Neural progenitor cell (in vitro differentiated cells): ENCODE measurements at places on chromosomes 4 and X. TPM values are rescaled to one million over a fixed set of nuclear protein-coding genes. Genes with fewer than 3 reads are reported as not detected.

DNA sequence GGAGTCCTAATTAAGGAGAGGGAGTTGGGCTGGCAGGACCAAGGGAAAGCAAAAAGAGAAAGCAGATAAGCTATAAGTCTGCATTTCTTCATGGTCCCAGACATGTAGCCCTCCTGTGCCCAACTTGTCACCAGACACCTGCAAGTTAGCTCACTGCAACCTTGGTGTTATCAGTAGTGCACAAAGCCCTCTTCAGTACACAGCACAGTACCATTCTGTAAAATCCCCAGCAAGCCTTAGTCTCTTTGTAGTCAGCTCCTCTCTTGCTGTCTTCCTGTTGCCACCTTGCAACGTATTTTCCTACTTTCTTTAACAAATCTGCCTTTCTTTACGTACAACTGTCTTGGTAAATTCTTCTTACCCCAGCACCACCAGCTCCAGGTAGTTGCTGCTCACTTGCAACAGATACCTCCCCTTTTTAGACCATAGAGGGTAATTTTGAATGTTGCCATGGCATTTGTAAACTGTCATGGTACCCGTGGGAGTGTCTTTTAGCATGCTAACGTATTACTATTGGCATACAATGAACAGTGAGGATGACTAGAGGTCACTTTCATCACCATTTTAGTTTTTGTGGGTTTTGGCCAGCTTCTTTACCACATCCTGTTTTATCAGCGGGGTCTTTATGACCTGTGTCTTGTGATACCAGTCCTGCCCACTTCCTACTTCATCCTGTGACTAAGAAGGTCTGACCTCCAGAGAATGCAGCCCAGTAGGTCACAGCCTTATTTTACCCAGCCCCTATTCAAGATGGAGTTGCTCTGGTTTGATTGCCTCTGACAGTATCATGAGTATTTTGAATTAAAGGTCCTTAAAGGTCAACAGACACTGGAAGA is 28.3 kb upstream of the AP1S2 start:
- H3K4me3 ChIP-seq: no peak overlapping the region
- H3K27me3 ChIP-seq: no peaks in the 10 kb centered on the region
- H3K36me3 ChIP-seq: no peaks in the 10 kb centered on the region
- H3K27ac ChIP-seq: no peak overlapping the region

GRCh38 chrX:79146640-79147390 is 2.3 kb downstream of the GPR174 start:
- no peaks in the 10 kb centered on the region for H3K4me1 ChIP-seq
- no peak overlapping the region for H3K27ac ChIP-seq
- DNase-seq: no peak
- no peaks in the 10 kb centered on the region for H3K36me3 ChIP-seq

DNA sequence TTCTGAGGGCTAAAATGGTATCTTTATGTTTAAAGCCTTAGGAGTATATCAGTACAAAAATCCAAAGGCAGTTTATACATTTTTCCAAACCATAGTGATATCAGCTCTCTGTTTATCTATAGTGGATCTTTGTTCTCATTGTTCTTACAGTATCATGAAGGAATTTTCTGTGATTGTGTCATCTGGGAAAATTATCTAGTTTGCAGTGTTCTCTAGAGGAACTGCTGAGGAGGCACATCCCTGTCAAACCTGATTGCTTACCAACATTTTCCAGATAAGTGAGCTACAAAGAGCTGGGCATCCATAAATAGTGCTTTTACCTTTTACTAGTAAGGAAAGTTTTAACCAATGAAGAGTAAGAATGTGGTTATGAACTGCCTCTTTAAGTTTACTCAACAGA is 44.9 kb upstream of the SLC25A31 start:
- H3K36me3 ChIP-seq: peaks cover 8% of the 10 kb centered on the region
- no peak for DNase-seq
- no peak overlapping the region for H3K4me3 ChIP-seq
- H3K27me3 ChIP-seq: no peaks in the 10 kb centered on the region

- no peak overlapping the region for H3K4me3 ChIP-seq
- peaks cover 3% of the 10 kb centered on the region for H3K4me1 ChIP-seq
- H3K36me3 ChIP-seq: no peaks in the 10 kb centered on the region
- no peak overlapping the region for H3K27ac ChIP-seq
- no peak for DNase-seq
Measured at GRCh38 chr4:14449308-14449707, 553.0 kb upstream of the CPEB2 start.

DNA sequence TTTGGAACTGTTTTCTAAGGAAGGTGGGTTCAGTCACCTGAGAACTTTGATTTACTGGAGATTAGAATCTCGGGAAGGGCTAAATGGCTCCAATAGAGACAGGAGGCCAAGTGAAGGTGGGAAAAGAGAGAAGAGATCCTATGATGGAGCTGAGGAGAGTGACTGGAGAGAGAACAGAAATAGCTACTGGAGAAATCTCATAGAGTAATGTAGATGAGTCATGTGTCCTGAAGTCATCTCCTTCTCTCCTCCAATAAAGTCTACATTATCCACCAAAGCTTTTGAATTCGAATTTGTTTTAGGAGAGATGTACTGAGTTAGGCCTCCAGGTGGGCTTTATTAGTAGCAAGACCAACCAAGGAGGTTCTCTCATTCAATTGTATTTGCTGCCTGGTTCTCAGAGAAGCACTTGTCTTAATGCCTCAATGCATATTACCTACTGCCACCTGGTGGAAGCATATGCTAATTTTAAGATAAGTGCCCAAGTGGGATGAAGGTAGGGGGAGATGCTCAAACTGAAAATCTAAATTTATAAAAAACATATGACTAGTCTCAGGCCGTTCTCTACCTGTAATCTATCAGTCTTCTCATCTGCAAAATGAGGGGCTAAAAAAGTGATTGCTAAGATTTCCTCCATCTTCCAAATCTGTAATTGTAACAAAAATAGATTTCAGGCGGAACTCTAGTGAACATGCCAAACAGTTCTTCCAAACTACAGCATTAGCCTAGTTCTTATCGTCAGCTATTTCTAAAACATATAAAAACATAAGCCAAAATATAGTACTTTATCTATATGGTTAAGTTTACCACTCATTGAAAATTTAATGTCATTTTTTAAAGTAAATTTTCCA is 24.4 kb downstream of the TXK start:
- H3K27me3 ChIP-seq: no peaks in the 10 kb centered on the region
- H3K27ac ChIP-seq: no peak overlapping the region
- no peaks in the 10 kb centered on the region for H3K36me3 ChIP-seq
- DNase-seq: peak; percentile 70

DNA sequence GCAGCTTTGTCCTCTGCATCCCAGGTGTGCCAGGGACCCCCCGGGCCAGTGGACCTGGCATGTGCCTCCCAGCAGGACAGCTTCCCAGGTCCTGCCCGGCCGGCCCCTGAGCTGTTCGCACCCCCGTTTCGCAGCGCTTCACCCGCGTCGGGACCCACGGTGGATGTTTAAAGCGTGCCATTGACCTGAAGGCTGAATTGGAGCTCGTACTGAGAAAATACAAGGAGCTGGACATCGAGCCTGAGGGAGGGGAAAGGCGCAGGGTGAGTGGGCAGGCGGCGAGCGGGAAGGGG is 7.9 kb downstream of the UVSSA start:
- H3K27ac ChIP-seq: no peak overlapping the region
- no peak for DNase-seq
- no peaks in the 10 kb centered on the region for H3K27me3 ChIP-seq
- no peaks in the 10 kb centered on the region for H3K4me1 ChIP-seq

DNA sequence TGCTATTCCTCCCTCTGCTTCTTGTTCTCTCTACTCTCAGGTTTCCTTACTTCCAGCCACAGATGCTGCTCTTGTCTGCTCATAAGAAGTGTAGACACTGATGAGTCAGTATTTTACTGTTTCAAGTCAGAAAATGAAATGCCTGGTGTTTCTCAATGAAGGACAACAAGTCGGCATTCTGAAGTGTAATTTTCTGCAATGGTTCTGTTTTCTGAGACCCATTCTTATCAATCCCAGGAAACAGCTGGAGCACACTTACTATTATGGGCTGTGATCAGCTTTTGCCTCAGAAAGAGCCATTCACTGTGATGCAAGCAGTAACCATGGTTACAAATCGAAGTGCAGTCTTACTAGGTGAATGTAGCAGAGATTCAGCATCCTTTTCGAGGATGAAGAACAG is 42.0 kb downstream of the SLC4A4 start:
- no peaks in the 10 kb centered on the region for H3K27me3 ChIP-seq
- DNase-seq: no peak
- H3K4me3 ChIP-seq: no peak overlapping the region
- no peak overlapping the region for H3K27ac ChIP-seq
- H3K4me1 ChIP-seq: no peaks in the 10 kb centered on the region
- no peaks in the 10 kb centered on the region for H3K36me3 ChIP-seq

DNA sequence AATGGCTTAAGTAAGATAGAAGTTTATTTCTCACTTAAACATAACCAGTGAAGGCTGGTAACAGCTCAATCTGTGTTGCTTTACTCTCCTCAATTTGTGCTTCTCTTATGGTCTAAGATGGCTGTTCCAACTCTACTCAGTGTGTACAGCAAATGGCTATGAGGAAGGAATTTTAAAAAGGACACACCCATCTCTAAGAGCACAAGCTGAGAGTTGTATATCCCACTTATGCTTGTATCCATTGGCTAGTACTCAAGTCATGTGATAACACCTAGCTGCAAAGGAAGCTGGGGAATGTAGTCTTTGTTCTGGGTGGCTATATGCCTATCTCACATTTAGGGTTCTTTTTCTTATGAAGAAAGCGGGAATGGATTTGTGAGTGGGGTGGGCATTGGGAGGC is 63.3 kb downstream of the GPAT3 start:
- DNase-seq: no peak
- H3K27ac ChIP-seq: no peak overlapping the region
- H3K4me3 ChIP-seq: no peak overlapping the region
- no peaks in the 10 kb centered on the region for H3K36me3 ChIP-seq
- no peaks in the 10 kb centered on the region for H3K4me1 ChIP-seq

- H3K4me3 ChIP-seq: no peak overlapping the region
- peaks cover 4% of the 10 kb centered on the region for H3K36me3 ChIP-seq
- H3K4me1 ChIP-seq: no peaks in the 10 kb centered on the region
- no peak for DNase-seq
Measured at GRCh38 chr4:25760518-25761157, 102.2 kb downstream of the SEL1L3 start.

DNA sequence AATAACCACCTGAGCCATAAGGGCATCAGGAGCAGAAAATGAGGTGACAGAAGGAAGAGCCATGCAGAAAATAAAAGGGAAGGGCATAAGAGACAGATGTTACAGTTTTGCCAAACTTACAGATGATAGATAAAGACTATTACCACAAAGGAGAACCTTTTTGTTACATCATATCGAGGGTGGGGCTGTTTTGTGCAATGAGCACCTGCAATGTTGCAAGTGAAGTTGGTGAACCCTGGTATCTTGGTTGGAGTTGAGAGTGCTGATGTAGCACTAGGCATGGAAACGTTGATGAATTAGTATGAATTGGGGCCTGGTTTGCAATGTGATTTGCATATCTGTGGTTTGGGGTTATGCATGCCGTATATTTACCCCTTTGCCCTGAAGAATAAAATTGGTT is 119.8 kb upstream of the TEX13D start:
- H3K36me3 ChIP-seq: no peaks in the 10 kb centered on the region
- no peak overlapping the region for H3K4me3 ChIP-seq
- no peak overlapping the region for H3K27ac ChIP-seq
- no peaks in the 10 kb centered on the region for H3K27me3 ChIP-seq

- no peak overlapping the region for H3K4me3 ChIP-seq
- H3K36me3 ChIP-seq: no peaks in the 10 kb centered on the region
- no peaks in the 10 kb centered on the region for H3K4me1 ChIP-seq
- H3K27me3 ChIP-seq: no peaks in the 10 kb centered on the region
- no peak overlapping the region for H3K27ac ChIP-seq
- DNase-seq: no peak
Measured at GRCh38 chr4:173426064-173426463, 27.1 kb upstream of the SCRG1 start.

DNA sequence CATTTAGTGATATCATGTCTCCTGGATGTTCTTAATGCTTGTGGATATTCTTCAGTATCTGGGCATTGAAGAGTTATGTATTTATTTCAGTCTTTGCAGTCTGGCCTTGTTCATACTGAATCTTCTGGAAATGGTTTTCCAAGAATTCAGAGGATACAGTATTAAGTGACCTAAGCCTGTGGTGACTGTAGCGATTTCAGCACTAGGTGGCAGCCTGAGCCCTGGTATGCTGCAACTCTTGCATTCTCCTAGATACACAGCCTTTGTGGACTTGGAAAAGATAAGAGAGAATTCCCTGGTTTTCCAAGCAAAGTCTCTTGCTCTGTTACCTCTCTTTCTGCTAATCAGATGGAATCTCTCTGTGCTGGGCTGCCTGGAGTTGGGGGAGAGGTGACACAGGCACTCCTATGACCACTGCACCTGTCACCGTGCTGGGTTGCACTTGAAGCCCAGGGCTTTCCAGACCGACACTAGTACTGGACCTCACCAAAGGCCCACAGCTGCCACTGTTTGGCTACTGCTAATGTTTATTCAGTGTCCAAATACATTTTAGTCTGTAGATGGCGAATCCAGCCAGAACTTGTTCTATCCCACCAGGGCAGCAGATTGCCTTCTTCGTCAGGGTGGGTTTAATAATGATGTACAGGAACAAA is 19.3 kb upstream of the SPIN2A start:
- no peak overlapping the region for H3K4me3 ChIP-seq
- peak; percentile 65 for DNase-seq
- no peaks in the 10 kb centered on the region for H3K27me3 ChIP-seq
- H3K27ac ChIP-seq: no peak overlapping the region
- no peaks in the 10 kb centered on the region for H3K4me1 ChIP-seq
- H3K36me3 ChIP-seq: no peaks in the 10 kb centered on the region

HTRA3 gene
- total RNA-seq: 1.6 and 2.3 TPM in 2 replicates

NUDT11 gene
- 35.7 and 58.4 TPM in 2 replicates for total RNA-seq

IL13RA1 gene
- total RNA-seq: 1.8 and 3.2 TPM in 2 replicates
